NCI-H1930 (cell line): ENCODE measurements at places on chromosomes 1 and 21.

- DNase-seq: no peak
Observed at GRCh38 chr1:51564124-51564523, 45.1 kb upstream of the EPS15 start.

DNA sequence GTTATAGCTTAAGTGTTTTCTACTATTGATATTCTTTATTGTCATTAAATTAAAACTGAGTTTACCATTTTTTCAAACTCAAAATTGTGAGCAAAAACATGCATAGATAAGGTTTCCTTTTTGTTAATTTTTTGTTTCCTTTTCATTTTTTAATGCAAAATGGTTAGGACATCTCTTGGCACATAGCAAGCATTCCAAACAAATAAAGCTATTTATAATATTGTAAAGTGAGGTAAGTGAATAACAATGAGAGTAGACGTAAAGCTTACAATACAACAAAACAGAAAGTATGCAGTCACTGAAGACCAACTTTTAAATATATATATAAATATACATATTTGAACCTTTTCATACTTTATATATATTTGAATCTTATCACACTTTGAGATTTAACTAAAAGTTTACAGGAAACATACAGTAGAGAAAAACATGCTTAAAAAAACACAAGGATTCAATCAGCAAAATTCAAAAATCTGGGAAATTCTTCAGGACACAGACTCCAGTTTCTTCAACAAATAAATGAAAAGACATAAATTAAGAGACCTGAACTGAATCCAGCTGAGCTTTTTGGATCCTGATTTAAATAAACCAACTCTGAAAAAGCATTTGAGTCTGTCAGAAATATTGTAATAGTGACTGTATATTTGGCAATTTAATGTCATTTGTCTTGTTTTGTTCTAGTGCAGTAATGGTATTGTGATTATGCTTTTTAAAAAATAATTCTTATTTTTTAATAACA, 67.5 kb upstream of the SAMSN1 start:
- no peak for DNase-seq

GRCh38 chr1:233033361-233033760, 83.0 kb downstream of the NTPCR start:
- DNase-seq: no peak

GRCh38 chr1:176033881-176034280, 173.2 kb downstream of the COP1 start:
- no peak for DNase-seq

DNA sequence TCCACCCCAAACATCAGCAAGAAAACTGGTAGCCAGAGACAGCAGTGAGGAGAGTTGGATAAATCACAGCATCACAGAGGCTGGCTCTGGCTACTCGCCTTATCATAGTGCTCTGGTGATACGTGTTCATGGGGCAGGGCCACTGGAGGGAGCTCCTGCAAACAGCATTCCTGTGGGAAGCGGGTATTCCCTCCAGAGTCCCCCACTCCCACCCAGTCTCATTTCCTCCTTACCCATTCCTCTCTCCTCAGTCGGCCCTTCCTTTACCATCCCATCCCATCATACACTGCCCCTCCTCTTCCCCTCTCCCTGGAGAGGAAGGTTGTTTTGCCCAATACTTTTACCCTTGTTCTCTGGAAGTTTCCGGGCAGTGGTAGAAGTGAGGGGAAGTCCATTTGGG, 7.1 kb downstream of the NHLH2 start:
- DNase-seq: no peak

GRCh38 chr1:37515185-37516034, 844 bp upstream of the MEAF6 start:
- DNase-seq: no peak

DNA sequence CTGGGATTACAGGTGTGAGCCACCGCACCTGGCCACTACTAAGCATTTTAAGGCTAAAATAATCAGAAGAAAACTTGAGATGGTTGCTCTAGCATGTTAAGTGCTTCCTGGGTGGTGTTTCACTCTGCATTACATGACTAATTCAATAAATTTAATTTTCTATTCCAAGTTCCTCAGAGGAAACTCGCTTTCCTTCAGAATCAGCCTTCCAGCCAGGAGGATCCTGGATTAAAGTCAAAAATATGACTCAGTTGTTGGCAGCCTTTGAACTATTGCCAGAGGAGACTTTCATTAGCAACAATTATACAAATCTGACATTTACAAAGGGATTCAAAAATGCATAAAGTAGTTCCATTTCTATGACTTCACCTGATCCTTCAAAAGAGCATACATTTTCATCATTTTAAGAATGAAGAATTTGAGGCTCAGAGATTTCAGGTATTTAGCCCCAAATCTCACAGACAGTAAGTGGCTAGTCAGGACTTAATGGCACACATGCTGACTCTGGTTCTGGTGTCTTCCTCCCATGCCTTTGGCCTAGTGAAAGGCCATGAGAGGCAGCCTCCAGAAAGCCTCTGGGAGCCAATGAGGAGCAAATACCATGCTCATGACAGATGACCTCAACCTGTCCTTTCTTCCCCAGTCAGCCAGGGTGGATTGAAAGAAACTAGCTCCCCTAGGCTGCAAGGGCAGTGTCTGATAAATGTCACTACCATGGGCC, 115.7 kb downstream of the MAP3K21 start:
- DNase-seq: no peak

GRCh38 chr21:34911360-34911759, 137.7 kb downstream of the RUNX1 start:
- no peak for DNase-seq

DNA sequence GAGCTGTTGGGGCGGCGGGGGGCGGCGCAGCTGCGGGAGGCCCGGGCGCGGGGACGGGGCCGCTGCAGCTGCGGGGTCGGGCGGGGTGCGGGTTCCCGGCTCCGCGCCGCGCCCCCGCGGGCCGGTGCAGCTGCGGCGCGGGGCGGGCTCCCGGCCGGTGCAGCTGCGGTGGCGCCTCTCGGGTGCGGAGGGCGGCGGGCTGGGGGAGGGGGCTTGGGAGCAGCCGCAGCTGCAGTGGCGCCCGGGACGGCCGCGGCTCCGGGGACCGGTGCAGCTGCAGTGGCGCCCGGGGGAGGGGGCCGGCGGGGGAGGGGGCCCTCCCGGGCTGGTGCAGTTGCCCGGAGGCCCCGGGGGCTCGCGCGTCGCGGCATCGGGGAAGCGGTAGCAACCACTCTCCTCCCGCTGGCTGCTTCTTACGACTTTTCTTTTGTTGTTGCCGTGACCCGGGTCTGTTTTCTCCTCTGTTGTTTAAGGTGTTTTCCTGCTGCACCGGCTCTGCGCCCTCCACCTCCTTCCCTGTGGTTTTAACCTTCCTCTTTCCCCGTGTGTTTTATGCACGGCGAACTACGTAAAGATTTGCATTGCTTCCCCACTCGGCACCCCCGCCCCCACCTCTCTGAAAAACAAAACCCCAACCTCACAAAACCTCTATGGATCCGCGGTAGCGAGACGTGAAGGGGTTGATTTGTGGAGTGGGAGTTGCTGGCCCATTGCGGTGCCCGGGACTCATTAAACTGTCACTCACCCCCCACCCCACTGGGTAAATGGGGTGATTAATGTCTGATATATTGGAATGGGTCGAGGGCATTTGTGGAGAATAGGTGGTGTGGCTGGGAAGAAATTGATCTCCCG, 1.7 kb upstream of the ZBTB18 start:
- DNase-seq: no peak

DNA sequence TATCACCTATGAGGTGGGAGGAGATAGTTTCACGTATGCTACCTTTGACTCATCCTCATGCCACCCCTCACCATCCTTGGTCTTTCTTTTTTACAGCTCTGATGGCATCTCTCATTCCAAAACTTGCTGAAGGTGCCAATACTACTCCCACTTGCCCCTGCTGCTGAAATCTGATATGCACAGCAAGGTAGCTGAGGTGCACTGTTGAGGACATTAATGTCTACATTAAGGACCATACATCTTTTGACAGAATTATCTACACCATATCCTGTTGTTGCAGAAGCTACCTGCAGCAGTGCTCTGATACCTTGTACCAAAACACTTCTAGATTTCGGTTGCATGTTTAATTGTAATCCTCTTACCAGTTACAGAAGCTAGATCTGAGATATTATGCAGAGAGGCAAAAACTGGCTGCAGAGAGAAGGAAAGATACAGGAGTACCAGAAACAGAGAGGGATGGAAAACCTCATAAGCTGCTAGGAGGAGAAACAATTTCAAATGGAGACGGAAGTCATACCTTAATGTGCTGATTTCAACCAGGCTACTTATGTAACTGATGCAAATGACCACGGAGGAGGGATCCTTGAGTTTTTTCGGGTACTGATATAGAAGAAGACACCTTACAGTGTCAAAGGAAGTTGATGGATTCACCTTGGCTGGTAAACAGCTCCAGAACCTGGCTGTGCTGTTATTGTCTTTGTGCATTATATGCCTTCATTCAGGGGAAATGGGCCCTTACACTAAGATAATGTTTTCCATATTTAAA, 19.3 kb upstream of the PTPRC start:
- no peak for DNase-seq

DNA sequence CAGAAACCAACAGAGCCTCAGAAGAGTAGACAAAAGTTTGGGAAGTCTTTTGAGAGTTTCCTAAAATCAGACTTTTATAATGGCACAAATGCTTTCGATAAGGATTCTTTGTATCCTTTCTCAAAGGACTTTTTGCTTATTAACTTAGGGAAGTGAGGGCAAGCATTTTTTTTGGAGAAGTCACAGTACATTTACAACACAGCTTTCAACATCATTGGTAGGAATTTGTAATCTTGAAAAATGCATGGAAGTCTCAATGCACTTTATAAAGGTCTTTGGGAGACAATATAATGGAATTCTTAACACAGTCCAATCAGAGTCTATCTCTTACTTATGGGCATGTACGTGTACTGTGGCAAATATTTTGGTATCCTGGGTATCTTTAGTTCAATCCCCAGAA, 325.8 kb upstream of the NR5A2 start:
- no peak for DNase-seq

GRCh38 chr1:167328816-167329483, 108.3 kb downstream of the POU2F1 start:
- DNase-seq: no peak

- no peak for DNase-seq
Observed at GRCh38 chr21:39908265-39908923, 41.2 kb downstream of the PCP4 start.

GRCh38 chr1:183889095-183889494, 84.2 kb downstream of the RGL1 start:
- DNase-seq: no peak

- DNase-seq: no peak
Observed at GRCh38 chr1:17588048-17588871, 48.8 kb downstream of the ARHGEF10L start.

DNA sequence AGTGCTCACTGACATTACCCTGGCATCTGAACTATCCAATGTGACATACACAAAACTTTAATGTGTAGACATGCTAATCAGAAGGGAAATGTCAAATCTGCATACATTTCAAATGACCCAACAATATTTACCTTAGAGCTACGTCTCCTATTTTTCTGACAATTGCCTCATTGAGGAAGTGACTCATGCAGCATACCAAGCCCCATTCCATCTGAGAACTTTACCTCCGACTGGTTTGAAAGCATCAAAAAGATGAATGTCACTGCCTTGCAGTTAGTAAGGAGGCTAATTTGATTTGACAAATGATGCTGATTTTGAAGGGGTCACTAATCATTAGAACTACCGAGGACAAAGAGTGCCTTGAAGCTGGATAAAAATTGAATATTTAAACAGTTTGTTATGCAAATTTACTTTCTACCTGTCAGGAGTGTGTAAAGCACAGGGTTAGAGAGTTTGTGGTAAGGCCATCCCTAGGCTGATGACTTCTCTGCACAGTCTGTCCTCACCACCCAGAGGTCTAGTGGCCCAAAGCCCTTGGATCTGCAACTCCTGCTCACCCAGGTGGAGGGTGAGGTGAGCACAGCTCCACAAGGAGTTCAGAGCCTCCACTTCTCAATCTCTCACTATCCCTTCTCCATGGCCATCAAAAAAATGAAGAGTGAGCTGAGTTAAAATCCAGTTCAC, 500.3 kb upstream of the C1orf87 start:
- DNase-seq: no peak

GRCh38 chr21:36141513-36141925, 6.6 kb downstream of the CBR3 start:
- DNase-seq: peak; percentile 88

- DNase-seq: no peak
Observed at GRCh38 chr1:155051342-155051776, 243 bp downstream of the ADAM15 start.

- no peak for DNase-seq
Observed at GRCh38 chr1:2821966-2822620, 20.6 kb upstream of the TTC34 start.

DNA sequence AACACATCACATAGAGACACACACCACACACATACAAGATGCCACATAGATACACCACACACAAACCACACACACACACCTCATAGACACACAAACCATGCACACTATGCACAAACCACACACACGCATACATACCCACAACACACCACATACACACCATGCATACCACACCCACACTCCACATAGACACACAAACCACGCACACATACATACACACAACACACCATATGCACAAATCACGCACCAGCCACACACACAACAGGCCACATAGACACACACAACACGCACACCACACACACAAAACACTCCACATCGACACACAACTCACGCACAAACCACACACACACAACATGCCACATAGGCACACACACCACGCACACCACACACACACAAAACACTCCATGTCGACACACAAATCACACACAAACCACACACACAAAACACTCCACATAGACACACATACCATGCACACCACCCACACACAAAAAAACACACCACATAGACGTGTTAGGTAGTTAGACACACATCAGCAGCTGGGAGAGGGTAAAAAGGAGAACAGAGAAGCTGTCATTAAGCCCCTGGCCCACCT, 49.5 kb upstream of the SLC19A1 start:
- no peak for DNase-seq

GRCh38 chr1:1000357-1001056, 610 bp upstream of the HES4 start:
- DNase-seq: peak; percentile 67

DNA sequence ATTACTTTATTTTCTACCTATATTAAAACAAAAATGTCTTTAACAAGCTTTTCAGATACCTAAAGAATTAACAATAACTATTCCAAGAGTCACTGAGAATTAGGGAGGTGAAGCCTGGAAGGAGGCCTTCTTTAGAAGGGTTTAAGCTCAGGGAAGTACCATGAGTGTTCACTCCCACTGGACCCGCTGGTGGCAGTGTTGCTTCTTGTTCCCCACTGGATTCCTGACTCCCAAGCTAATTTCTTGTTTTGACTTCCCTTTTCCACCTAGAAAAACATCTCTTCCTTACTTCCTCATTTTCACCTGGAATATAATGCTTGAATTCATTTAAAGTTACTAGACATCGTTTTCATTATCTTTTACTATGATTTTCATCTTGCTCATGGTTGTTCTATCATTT, 264.2 kb downstream of the HMCN1 start:
- DNase-seq: no peak

- no peak for DNase-seq
Observed at GRCh38 chr1:119364640-119365039, 3.9 kb upstream of the HAO2 start.

DNA sequence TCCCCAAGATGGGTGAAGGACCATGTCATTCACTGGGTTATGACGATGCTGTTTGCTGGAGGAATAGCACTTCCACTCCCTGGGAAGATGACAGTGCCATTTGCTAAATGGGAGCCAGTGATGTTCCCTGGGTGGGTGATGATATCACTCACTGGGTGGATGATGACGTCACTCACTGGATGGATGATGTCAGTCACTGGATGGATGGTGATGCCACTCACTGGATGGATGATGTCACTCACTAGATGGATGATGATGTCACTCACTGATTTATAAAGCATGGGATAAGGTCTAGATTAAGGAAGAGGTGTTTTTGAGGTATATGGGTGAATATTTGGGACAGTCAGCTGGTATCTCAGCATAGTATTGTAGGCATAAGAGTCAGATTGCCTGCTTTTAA, 457.2 kb downstream of the AJAP1 start:
- DNase-seq: no peak
